EL (cell line): ENCODE measurements at places on chromosomes 13 and 19.

GRCh38 chr19:55370305-55370988 lies at the start of gene IL11:
Gene IL11, minus strand, starts transcription at chr19:55370463. Its CDS starts 153 bp downstream, at chr19:55370310.
- DNase-seq: peak; percentile 83

DNA sequence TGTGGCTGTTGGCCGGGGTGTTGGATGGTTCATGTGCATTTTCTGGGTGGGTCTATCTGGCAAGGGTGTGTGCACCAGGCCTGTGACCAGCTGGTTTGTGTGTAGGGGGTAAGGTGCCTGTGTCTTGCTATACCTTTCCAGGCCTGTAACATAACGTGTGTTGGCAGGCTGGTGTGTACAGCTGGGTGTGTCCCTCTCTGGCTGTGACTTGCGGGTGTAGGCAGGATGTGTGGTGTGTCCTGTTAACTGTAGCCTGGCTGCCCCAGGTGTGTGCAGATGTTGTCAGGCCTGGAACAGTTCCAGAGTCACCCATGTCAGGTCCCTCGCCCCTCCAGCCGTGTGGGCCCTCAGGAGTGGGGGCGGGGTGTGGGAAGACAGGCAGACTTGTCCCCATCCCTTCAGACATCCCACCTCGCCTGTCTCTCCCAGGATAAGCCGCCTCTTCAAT lies 9.8 kb downstream of the KCTD15 start:
- DNase-seq: no peak

DNA sequence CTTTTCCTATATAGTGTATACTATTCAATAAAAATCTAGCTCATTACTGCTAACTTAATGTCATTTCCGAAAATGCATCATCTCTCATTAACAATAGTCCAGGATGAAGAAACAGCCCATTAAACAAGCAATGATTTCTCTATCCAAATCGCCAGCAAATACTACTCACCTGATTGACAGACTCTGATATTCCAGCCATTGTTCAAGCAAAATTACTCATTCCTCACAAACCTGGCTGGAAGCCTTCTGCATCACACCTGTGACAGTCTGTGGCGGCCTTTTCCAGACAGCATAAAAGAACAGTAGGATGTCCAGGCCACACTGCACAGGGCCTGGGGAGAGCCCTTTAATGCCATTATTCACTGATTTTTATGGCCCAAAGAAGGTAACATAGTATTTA lies 115.9 kb downstream of the ABCC4 start:
- no peak for DNase-seq

DNA sequence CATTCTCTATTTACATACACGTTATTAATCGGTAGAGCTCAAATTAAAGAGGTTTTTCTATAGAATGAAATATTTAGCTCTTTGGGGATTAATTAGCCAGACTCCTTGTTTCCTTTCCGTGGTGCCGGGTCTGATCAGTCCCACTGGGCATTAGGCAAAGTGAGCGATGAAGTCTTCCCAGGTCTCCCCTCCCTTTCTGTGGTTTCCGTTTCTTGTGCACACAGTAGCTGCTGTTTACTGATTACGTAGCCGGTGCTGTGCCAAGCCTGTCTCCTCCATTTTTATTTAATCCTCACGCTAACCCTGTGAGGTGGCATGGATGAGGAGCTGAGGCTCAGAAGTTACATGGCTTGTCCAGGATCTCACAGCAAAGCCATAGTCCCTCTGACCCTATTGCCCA lies 9.0 kb downstream of the SLC25A15 start:
- no peak for DNase-seq

DNA sequence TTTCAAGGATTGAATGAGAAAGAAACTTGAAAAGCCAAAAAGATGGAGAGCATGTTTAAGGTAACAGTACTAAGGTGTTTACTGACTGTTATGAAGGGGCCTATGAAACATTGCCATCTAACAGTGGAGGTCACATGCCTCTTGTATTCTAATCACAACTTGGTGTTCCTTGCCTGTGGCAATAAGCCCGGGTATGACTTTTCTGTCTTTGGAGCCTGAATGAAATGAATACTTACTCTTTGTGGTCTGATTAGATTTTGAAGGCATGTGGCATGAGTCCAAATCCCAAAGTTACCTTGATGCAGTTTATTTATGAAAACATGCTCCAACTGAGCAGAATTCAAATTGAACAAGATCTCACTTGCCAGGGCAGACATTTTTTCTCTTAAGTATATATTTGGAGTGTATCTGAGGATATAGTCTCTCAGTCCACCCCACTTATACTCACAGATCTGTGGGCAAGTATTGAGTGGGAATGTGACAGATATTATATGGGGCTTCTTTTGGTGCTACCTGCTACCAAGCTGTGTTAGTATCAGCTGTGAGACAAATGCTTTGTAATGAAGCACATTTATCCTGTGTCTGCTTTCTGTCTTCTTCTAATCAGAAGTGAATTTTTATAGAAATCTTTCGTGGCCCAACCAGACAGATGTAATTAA lies 67.5 kb downstream of the B3GLCT start:
- DNase-seq: no peak

GRCh38 chr13:112450904-112451240 lies 74.7 kb downstream of the SPACA7 start:
- DNase-seq: no peak

GRCh38 chr19:18274219-18274780 lies at the start of gene IQCN:
Gene IQCN, minus strand, starts transcription at chr19:18274452. Its CDS starts 4,974 bp downstream, at chr19:18269478.
- no peak for DNase-seq

DNA sequence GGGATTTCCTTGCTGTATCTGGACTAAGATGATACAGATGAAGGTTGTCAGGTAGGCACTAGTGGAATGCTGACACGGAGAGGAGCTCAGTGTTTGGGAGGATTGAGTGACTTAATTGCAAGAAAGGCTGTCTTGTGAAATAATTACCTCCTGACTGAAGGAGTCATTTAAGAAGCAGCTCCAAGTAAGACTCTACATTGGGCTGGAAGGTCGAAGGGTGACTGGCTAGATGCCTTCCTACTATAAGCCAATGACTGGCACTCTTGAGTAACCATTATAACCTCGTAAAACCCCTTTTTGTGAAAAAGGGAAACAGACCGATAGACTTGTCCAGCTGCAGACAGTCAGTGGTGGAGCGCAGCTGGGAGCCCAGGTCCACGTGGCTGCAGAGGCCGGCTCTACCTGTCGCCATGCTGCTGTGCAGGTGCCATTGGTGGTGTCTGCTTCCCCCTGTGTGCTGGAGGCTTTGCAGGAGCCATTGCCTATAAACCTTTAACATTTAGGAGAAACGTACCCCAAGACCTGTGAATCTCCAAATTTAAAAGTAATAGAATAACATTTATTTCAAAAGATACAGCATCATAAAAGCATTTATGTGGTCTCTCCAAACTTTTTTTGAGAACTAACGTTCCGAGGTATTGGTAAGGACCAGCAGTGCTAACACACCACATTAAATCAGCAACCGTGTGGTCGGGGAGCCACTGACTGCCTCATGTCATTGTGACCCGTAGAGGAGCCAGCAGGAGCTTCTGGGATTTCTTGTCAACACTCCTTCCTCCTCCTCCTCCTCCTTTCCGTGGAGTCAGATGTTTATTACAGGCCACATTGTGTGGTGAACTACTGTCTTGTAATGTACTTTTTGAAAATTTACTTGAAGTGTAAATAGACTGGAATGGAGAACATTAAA lies 80.4 kb upstream of the TEX29 start:
- DNase-seq: no peak

GRCh38 chr19:8334458-8335342 lies 8.4 kb downstream of the KANK3 start:
- DNase-seq: peak; percentile 56

- peak; percentile 86 for DNase-seq
Observed at GRCh38 chr19:11242864-11243797, 3.7 kb downstream of the ANGPTL8 start.

DNA sequence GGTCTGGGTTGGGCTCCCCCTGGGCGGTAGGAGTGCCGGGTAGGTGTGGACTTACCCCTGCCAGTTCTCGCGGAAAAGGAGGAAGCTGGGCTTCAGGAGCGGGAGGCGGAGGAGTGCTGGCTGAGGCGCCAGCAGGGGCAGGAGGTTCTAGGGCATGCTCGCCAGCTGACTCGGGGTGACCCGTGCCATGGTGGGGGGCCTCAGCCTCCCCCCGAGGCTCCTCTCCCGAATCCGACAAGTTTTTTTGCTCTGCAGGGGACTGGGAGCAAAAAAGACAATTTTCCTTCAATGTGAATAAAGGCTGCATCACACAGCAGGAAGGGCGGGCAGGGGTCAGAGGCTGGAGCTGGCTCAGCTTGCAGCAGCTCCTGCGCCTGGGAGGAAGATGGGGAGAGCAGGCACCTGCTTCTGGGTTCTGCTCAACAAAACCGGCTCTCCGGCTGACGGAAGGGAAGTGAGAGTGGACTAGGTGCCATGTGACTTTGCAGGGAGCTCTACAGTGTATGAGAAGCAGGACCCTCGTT lies 26.5 kb downstream of the RANBP3 start:
- DNase-seq: no peak

GRCh38 chr19:36051637-36052036 lies 2.4 kb downstream of the THAP8 start:
- DNase-seq: no peak

- DNase-seq: peak; percentile 43
Observed at GRCh38 chr19:5891938-5892771, 11.4 kb downstream of the NDUFA11 start.

- DNase-seq: no peak
Observed at GRCh38 chr13:74977498-74977897, 504.5 kb downstream of the TBC1D4 start.

DNA sequence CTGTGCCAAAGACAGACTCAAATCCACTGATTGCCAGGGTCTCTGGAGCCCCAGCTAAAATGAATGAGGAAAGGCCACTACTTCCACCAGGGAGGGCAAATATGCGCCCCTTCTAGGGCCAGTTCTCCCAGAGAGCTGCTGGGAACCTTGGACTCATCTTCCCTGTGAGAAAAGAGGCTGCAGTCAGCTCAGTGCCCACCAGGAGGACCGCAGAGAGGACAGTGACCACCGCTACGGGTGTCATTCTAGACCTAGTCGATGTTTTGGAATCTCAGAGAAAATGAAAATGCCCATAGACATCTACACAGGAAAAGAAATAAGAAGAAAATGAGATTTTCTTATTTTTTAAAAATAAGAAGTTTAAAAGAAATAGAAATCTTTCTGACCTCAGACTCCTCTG lies 235.1 kb downstream of the UQCRFS1 start:
- peak; percentile 11 for DNase-seq

DNA sequence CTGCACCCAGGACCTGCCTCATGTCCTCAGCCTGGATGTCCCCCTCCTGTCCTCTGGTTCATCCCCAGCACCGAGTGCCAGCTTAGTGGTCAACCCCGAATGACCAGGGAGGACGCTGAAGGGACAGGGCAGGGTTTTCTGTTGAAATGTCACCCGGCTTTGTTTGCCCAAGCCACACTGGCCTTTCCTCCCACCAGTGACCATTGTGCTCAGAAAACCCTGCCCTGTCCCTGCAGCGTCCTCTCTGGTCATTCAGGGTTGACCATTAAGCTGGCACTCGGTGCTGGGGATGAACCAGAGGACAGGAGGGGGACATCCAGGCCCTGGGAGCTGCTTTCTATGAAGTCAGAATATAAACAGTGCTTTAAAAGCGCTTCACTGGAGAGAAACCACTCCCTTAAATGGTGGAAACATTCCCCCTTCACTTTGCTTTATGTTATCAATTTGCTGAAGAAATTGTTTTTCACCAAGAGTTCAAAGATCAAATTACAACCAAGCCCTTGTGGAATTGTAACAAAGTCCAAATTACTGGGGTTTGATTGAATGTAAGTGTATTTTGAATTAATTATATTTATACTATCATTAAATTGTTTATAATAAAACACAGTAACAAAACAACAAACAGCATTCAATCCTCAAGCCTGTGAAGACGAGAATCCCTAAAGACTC lies 21.4 kb downstream of the CARS2 start:
- no peak for DNase-seq

DNA sequence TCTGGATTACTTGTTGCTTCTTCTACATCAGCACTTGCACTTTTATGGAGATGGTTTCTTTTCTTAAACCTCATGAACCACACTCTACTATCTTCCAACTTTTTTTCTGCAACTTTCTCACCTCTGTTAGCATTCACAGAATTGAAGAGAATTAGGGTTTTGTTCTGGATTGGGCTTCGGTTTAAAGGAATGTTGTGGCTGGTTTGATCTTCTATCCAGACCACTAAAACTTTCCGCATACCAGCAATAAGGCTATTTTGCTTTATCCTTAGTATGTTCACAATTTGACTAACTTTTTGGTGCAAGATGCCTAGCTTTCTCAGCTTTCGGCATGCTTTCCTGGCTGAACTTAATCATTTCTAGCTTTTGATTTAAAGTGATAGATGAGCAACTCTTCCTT lies 666.7 kb upstream of the MIR17HG start:
- no peak for DNase-seq

DNA sequence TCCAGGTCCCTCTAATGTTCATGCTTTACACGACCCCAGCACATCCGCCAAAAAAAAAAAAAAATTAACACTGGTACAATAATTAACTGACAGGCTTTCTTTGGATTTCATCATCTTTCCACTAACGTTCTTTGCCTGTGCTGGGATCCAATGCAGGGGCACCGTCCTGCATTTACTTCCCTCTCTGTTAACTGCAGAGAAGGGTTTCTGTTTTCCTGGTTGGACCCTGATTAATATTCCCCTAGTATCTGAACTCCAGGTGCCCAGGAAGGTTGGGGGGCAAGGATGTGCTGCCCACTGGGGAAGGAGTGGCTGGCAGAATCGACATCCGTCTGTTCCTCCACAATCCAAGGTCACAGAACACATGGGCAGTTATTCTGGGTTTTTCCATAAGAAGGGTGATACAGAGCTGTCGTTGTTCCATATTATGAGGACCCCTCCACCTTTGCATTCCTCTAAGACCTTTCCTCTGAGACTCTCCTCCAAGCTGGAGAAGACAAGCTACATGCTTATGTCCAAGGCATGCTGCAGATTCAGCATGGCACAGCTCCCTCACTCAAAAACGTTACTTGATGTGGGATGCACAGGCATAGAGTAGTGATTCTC lies 4.5 kb upstream of the LAIR1 start:
- no peak for DNase-seq

- no peak for DNase-seq
Observed at GRCh38 chr13:85174291-85174690, 624.9 kb downstream of the SLITRK6 start.

GRCh38 chr19:48993175-48994034 lies at the start of the genes GYS1 and RUVBL2:
Gene GYS1, minus strand, starts transcription at chr19:48993309. Its CDS starts 197 bp downstream, at chr19:48993112.
Gene RUVBL2, plus strand, starts transcription at chr19:48993887. Its CDS starts 25 bp downstream, at chr19:48993912.
- peak; percentile 100 for DNase-seq

- peak; percentile 35 for DNase-seq
Observed at GRCh38 chr13:43831088-43831487, 44.3 kb upstream of the ENOX1 start.

- no peak for DNase-seq
Observed at GRCh38 chr13:19591864-19592263, 30.5 kb upstream of the TPTE2 start.

DNA sequence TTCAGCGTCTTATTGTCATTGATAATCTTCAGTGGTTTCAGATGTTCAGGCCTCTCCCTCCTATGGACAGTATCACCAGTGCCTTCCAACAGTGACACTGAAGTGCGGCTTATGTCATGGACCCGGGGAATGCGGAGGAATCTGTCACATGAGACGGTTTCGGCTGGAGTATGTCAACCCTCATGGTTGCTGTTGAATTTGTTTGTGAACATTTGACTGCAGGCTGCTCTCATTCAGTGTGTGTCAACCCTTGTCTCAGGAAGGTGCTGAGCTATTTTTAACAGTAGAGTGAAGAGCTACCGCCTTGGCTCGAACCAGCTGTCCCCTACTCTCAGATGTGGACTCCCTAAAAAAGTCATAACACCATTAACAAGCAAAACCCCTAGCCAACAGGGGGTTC lies 138.8 kb upstream of the RNF113B start:
- no peak for DNase-seq

GRCh38 chr13:44410328-44410859 lies 36.8 kb downstream of the SERP2 start:
- no peak for DNase-seq
